ENCODE measurements at places on chromosomes 3 and 15.

- DNase-seq: no peak
Measured at GRCh38 chr3:16186086-16186485, 11.6 kb downstream of the GALNT15 start.

DNA sequence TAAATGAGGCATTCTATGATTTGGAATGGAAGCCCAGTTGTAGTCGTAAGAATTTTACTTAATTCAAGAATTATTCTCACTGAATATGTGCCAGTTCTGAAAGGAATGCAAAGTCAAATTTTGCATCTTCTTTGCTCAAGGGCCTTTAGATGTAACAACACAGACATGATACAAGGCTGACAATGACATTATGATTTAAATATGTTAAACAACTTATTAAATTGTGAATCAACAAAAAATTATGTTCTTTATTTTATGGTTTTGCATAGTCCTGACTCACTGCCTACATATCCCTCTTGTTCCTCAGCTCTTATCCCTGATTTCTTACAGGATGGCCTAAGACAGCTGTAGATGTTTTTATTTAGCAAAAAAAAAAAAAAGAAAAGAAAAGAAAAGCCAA is 170.9 kb upstream of the NR2E3 start:
- no peak for DNase-seq

DNA sequence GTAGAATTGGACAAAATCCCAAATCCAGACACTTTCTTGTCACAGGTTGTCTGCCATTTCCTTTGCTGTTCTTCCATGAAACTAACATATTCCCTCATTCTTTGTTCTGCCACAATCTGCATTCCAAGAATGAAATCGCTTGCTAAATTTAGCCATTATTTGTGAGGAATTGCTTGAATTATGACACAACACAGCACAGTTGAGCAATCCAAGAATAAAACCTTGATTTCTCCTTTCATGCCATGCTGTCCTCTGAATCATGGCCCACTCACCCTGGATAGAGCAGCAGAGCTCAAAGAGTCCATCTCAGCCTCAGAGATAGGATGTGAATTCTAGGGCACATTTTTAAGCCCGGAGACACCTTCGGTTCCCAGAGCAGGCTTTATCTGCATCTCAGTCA is 35.2 kb upstream of the GREM1 start:
- DNase-seq: no peak

GRCh38 chr3:136831461-136831860 is 12.5 kb downstream of the SLC35G2 start:
- no peak for DNase-seq

- DNase-seq: no peak
Measured at GRCh38 chr3:23797491-23797890, 8.3 kb upstream of the UBE2E1 start.

DNA sequence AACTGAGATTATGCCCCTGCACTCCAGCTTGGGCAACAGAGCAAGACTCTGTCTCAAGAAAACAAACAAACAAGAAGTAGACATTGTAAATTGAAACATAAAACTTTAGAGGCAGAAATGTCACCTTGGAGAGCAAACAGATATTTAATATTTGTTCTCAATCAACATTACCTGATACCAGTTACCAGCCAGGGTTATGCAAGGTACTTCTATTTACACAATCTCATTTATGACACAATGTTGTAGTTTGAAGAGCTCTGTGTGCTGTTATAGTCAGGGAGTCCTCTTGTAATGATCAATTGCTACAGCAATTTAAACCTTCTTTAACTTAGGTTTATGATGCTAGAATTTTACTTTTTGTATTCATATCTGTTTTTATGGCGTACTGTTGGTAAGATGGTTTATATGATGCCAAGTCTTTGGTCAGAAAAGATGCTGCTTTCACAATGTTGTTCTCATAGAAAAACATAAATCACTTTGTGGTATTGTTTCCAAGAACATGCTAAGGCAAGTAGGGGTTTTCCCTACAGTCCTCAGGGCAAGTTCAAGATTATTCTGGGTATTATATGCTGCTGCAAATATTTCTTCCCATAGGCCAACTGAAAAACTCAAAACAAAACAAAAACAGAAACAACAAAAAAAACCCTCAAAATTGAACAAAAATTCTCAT is 173.5 kb downstream of the TNIK start:
- no peak for DNase-seq

- DNase-seq: no peak
Measured at GRCh38 chr3:4284865-4285264, 18.3 kb upstream of the SETMAR start.

- DNase-seq: no peak
Measured at GRCh38 chr3:24184528-24185176, 239.6 kb downstream of the NR1D2 start.

DNA sequence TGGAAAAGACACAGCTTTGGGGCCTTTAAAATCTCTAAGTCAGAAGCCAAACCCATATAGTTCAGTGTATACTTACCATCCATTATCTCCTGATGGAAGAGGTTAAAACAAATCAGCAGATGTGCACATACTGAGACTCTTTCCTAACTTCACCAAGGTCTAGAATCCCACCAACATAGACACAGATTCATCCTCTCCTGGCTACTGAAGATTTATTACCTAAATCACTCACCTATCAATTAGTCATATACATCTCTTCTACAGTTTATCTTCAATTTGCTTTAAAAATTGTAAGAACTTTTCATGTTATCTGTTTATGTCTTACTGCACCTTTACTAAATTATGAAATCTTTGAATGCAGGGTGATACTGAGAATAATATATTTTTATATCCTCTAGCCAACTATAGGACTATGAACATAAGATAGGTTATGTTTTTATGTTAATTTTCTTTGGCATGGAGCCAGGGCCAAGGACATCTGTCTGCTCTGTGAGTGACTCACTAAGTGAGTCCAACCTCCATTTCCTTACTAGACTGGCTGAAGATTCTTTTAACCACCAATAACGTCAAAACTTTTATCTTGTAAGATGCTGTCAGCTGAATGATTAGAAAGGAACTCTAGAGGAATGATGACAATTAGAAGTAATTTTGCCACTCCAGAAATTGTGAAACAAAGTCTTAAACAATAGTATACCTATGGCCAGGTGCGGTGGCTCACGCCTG is 397.6 kb downstream of the FOXP1 start:
- no peak for DNase-seq

- no peak for DNase-seq
Measured at GRCh38 chr3:188113756-188114155, 40.2 kb upstream of the LPP start.

- DNase-seq: no peak
Measured at GRCh38 chr3:145902166-145902565, 258.8 kb downstream of the PLOD2 start.

- DNase-seq: no peak
Measured at GRCh38 chr3:32340039-32340438, 51.6 kb upstream of the CMTM7 start.

GRCh38 chr3:21310161-21310560 is 440.8 kb downstream of the ZNF385D start:
- no peak for DNase-seq

GRCh38 chr3:195039180-195039843 is 231.6 kb downstream of the XXYLT1 start:
- DNase-seq: no peak
